ENCODE measurements at places on chromosomes 5 and 9.

DNA sequence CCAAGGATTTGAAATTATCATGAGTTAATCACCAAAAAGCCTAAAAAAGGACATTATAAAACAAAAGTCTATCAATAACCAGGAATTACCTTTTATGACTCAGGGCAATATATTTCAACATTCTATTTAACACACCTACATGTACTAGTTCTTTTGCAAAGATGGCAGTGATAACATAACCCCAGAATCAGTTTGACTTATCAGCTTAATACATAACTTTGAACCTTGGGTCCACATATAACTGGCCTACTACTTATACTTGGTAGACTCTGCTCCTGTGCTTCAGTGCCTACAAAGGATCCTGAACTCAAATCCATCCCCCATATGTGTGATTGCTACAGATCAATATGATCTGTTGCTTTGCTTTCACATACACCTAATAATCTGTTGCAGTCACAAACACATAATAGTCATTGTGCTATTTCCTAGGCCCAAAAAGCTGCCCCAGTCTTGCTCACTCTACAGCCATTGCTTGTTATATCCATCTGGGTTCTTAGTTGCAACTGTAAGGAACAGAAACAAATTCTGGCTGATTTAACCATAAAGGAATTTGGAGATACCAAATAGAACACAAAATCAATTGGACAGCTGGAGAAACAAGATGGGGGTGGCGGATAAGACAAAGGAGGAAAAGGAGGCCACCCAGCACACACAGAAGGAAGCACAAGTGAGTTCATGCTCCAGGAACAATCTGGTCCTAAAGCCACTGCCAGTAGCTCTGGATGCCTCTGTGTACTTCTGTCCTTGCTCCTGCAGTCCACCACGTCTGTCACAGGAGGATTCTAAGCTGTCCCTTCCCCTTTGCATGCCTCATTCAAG lies 25.5 kb downstream of the DEPDC1B start:
- DNase-seq: no peak

DNA sequence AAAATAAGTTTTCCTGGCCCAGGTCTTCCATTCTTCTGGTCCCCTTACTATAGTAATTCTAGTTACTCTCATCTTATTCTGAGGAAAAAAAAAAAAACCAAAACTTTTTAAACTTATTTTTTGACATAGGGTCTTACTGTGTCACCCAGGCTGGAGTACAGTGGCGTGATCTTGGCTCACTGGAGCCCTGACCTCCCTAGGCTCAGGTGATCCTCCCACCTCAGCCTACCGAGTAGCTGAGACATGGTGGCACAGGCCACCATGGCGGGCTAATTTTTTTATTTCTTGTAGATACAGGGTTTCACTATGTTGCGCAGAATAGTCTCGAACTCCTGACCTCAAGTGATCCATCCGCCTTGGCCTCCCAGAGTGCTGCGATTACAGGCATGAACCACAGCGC lies 38.4 kb downstream of the SNAPC3 start:
- DNase-seq: no peak

- DNase-seq: no peak
Measured at GRCh38 chr9:847505-847904, 6.0 kb downstream of the DMRT1 start.

GRCh38 chr5:115895821-115896220 lies 54.1 kb downstream of the AP3S1 start:
- no peak for DNase-seq

- DNase-seq: no peak
Measured at GRCh38 chr9:128913048-128913900, 7.5 kb upstream of the PHYHD1 start.
